Neural progenitor cell (in vitro differentiated cells): ENCODE measurements at places on chromosomes 6 and 20. TPM values are rescaled to one million over a fixed set of nuclear protein-coding genes. Genes with fewer than 3 reads are reported as not detected.

DNA sequence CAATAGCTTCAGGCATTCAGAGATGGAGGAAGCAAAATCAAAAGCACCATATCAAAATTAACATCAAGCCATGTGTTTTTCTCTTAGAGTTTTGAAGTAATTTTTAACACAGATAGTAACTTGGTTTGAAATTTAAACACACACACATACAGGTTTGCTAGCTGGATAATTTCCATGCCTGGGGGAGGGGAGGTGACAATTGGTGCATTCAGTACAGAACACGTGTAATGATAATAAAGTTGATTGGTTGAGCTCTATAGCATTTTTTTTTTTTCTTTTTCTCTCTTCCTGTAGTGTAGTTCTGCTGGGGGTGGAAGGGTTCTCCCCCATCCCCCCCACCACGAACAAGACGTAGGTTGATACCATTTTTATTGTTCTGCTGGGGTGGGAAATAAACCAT, 564.8 kb downstream of the LMBRD1 start:
- peaks cover 13% of the 10 kb centered on the region for H3K27me3 ChIP-seq
- H3K36me3 ChIP-seq, result no peaks in the 10 kb centered on the region
- no peak overlapping the region for H3K4me3 ChIP-seq
- no peak overlapping the region for H3K27ac ChIP-seq
- DNase-seq, result no peak
- no peaks in the 10 kb centered on the region for H3K4me1 ChIP-seq

GRCh38 chr20:51074062-51074461, 51.2 kb upstream of the KCNG1 start:
- H3K4me1 ChIP-seq, result no peaks in the 10 kb centered on the region
- no peaks in the 10 kb centered on the region for H3K27me3 ChIP-seq
- no peak overlapping the region for H3K27ac ChIP-seq
- no peak overlapping the region for H3K4me3 ChIP-seq

- H3K4me1 ChIP-seq, result no peaks in the 10 kb centered on the region
- no peak overlapping the region for H3K4me3 ChIP-seq
- H3K27me3 ChIP-seq, result no peaks in the 10 kb centered on the region
- H3K27ac ChIP-seq, result no peak overlapping the region
These were observed 149.8 kb upstream of the ATXN1 start for GRCh38 chr6:16911088-16911487.

VIP gene
- not detected in 2 replicates for total RNA-seq
